ENCODE measurements at places on chromosomes 12 and 14. TPM values are rescaled to one million over a fixed set of nuclear protein-coding genes. Genes with fewer than 3 reads are reported as not detected.

DNA sequence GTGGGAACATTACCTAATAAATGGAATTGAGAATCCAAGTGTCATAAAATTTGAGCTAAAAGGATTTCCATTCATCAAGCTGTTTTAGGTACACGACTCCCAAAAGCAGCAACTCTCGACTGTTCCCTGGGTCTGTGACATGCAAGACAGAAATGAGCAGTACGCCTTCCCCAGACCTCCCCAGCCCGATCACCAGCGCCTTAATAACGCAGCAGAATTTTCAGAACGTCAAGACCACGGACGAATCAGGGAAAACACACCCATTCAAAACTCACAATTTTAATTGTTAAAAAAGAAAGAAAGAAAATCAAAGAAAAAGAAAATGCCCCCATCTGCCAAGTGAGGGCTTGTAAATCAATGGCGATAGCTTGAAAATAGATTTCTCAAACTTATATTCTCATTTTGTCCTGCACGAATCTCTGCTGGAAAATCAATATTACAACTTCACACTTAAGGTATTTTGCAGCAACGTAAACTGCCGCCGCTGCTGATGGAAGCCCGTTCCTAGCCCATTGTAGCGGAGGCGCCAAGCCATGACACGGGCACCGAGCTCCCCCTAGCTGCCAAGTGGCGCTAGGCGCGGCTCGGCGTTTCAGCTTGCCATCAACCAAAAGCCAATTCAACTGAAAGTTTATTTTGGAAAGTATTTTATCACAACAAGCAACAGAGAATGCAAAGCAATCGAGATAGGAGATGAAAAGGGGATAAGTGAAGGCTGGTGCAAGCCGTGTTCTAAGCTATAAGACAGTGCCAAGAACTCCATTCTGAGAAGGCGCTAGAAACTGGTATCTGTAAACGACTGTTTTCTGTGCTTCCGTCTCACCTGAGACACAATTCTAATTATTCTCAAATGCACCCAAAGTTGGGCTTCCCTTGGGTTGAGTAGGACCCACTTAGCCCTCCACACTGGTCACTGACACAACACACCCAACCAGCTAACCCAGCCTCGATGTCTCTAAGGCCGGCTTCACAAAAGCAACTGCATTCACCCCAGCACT, 5.5 kb downstream of the BCL11B start:
- DNase-seq: peak; percentile 24

GRCh38 chr12:92000597-92000996, 145.0 kb downstream of the BTG1 start:
- no peak for DNase-seq

GRCh38 chr12:2776129-2776806, 18.5 kb upstream of the FKBP4 start:
- no peak for DNase-seq

GRCh38 chr14:38078393-38078792, 129.3 kb upstream of the SSTR1 start:
- DNase-seq: no peak

DNA sequence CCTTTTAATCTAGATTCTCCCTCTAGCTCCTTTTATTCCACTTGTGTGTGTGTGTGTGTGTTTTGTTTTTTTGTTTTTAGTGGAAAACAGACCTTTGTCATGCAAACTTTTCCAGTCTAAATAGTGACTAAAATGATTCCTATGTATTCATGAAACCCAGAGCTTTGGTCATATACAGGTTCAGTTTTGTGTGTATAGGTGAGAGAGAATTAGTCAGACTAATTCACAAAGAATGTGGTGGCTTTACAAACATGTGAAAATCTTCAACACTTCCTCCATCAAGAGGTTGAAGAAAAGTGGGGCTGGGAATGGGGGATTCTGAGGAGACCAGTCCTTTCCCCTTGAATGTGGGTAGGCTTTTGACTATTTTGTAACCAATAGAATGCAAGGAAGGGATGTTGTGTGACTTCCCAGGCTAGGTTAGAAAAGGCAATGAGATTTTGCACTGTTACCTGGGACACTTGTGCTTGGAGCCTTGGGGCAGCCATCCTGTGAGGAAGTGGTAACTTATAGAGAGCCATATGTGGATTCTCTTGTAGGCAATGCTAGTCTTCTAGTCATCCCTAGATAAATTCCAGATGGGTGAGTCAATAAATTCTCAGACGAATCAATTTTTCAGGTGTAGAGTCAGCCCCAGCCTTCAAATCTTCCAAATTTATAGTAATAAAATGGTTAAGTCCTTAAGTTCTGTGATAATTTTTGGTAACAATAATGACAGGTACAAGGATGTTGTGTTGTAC, 236.1 kb downstream of the CEP128 start:
- DNase-seq: no peak

- no peak for DNase-seq
These were observed 128.0 kb downstream of the STXBP6 start for GRCh38 chr14:24921903-24922302.

DNA sequence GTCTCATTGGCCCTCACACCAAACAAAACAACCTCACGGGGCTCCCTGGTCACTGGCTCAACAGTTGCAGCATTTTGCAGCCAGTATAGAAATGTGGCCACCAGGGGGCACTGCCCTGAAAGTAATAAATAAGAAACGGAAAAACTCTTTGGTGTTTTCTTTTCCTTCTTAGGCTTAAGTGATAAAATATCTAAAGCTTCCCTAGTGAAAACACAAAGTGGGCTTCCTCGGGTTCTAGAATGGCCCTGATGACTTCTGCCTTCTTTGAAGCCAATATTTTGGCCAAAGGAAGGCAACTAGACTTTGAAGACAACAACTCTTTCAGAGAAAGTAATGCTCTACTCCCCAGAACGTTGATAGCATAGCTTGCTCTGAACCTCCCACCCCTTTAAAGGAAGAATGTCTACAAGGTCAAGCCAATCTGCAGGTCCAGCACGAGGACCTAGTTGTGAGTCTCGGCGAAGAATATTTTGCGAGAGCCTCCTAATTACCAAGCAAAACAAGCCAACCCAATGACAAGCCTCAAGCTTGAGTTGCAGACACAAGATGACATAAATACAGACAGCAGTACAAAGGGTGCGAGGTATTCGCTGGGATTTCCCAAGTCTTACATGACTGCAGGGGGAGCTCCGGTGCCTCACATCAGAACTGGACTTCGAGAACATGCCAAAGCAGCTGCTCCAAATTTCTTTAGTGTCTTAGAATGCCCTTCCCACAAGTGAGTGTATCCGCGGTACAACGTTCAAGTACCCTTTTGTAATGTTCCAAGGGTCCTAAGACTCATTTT, 2.6 kb downstream of the ITPK1 start:
- peak; percentile 84 for DNase-seq

DNA sequence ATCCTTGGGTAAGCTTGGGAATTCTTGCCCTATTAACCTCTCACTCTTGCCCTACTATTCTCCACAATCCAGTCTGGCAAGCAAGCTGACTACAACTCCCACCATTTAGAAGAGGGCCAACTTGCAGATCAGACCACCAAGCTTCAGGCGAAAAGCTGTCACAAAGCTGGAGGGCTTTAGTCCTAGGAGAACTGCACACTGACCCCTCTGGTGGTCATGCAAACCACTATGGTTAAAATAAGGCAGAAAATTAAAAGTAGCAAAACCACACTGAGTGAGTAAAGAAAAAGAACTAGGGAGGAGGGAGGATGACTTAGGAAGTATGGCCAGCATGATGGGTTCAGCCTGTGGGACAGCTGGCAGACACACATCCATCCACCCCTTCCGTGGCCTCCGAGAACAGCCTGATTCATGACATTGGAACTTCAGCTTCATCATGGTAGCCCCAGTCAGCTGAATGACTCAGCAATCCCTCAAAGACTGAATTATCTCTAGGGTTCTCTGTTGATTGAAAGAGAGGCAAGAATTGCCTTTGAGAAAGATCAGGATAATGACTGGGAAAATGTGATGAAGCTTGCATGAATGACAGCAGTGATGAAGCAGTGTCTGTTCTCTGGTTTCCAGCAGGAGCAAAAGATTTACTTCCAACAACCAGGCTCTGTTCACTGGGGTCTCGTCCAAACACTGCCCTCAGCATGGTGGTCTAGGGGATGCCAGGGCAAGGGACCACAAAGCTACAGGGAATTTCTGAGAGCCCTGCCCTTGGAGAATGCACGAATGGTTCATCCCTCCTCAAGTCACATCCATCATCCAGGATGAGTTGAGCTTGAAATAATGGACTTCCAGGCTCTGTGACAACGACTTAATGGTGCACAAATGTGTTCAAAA, 24.4 kb downstream of the PITPNM2 start:
- DNase-seq: peak; percentile 83

DNA sequence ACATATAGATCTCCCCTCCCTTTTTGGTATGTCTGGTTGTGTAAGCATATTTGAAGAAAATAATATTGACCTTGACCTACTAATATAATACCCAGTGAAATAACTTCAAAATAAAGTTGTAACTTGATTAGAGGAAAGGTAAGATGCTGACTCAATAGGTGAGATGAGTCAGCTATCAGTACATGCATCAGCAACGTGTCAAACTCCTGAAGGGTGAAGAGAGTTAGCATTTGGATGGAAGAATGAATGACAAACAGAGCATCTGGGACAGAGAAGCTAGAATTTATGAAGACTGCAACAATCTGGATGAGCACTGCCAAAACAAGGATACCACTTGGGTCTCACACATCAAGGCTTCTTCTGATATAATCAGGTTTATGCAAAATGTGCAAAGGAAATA, 74.9 kb downstream of the PPP2R5E start:
- no peak for DNase-seq

- no peak for DNase-seq
These were observed 199.9 kb upstream of the RTL1 start for GRCh38 chr14:101103321-101103901.

The CYP46A1 gene
- total RNA-seq: not detected

GRCh38 chr12:40834321-40834720, 142.1 kb downstream of the CNTN1 start:
- no peak for DNase-seq

The RTL1 gene
- 0.04 TPM for total RNA-seq

The ARMH4 gene
- 0.02 TPM for total RNA-seq
